ENCODE measurements at places on chromosomes 6 and 20. TPM values are rescaled to one million over a fixed set of nuclear protein-coding genes. Genes with fewer than 3 reads are reported as not detected.

The JAG1 gene
- 26.6 TPM for total RNA-seq

The DEFB124 gene
- total RNA-seq: not detected

The SPAG4 gene
- total RNA-seq: 22.0 TPM

The CAGE1 gene
- 0.09 TPM for total RNA-seq

The OTOR gene
- not detected for total RNA-seq

The HLA-DQA1 gene
- total RNA-seq: not detected

The SRMS gene
- not detected for total RNA-seq

The C20orf204 gene
- 0.92 TPM for total RNA-seq

The TFAP2A gene
- total RNA-seq: under 0.01 TPM

The MAK gene
- not detected for total RNA-seq

The CD83 gene
- total RNA-seq: 0.92 TPM

The LYRM2 gene
- 16.2 TPM for total RNA-seq

The PDYN gene
- not detected for total RNA-seq

The SAPCD1 gene
- total RNA-seq: 0.28 TPM

The RAET1E gene
- 0.37 TPM for total RNA-seq

The EIF6 gene
- total RNA-seq: 89.0 TPM

The CPNE5 gene
- total RNA-seq: 0.55 TPM

The LAMA4 gene
- total RNA-seq: 421 TPM

The CLPSL2 gene
- total RNA-seq: not detected

The ARFGEF3 gene
- under 0.01 TPM for total RNA-seq

The TFAP2D gene
- total RNA-seq: not detected

The BPIFB2 gene
- not detected for total RNA-seq

The SULF2 gene
- 28.3 TPM for total RNA-seq

The OR2B6 gene
- not detected for total RNA-seq

The FAM184A gene
- total RNA-seq: 0.46 TPM

All from smooth muscle cell of bladder (primary cell).